ENCODE measurements at places on chromosomes 2 and 18.

DNA sequence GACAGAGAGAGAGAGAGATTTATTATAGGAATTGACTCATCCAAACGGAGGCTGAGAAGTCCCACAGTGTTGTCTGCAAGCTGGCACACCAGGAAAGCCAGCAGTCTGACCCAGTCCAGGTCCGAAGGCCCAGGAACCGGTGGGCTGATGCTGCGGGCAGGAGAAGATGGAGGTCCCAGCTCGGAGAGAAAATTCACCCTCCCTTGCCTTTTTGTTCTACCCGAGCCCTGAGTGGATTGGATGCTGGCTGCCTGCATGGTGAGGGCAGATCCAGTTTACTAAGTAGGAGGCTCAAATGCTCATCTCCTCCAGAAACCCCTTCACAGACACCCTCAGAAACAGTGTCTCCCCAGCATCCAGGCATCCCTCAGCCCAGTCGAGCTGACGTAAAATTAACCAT lies 22.2 kb upstream of the STK25 start:
- DNase-seq = no peak

DNA sequence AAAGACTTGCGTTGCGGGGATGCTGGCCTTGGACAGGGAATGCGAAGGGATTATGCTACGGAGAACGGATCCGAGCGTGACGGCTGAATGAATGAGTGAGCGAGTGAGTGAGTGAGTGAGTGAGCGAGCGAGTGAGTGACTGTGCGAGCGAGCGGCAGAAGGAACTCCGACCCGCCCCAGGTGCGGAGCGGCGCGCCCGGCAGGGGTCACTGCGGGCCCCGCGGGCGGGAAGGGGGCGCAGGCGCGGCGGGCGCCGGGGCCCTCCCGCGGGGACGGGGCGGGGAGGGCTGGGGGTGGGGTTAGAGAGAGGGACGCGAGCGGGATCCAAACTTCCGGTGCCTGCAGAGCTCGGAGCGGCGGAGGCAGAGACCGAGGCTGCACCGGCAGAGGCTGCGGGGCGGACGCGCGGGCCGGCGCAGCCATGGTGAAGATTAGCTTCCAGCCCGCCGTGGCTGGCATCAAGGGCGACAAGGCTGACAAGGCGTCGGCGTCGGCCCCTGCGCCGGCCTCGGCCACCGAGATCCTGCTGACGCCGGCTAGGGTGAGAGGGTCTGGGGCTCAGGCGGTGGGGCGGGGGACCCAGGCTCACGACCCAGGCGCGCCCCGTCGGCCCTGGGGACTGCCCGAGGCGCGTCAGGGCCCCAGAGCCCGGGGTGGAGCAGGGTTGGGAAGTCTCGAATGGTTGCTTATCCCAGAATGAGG lies at the start of gene ITM2C:
Gene ITM2C (plus strand): TSS at position 338 of the 702 bp plus-strand sequence. CDS start 84 bp downstream, at position 422.
- DNase-seq = peak; percentile 83

DNA sequence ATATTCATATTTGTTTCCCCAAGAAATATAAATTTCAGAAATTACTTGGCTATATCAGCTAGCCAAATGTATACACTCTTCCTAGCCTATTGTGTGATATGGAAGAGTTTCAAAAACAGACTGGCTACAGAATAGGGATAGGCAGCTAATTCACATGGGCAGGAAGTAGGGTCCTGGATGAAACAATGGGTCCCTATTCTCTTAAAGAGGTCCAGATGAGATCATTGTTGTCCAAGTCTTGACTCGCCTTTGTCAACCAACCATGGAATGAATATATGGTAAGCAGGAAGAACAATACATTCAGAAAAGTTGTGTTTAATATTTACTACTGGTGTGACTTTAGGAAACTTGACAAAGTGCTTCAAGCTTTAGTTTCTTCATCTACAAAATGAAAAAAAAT lies 319.9 kb downstream of the NBAS start:
- no peak for DNase-seq

DNA sequence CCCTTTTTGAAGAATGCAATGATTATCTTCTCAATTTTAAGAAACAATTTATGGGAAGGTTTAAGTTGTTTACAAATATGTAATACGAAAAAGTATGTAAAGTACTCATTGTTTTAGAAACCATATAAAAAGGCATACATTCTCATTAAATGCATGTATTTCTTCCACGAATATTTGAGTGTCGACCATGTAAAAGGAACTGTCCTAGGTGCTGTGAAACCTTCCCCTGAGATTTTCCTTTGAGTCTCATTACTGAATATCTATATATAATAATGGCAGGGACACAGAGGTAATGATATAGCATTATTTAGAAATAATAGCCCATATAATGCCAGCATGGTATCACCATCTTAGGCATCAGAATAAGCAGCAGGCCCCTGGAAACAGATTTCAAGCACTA lies 239.3 kb downstream of the ERBB4 start:
- DNase-seq = no peak

DNA sequence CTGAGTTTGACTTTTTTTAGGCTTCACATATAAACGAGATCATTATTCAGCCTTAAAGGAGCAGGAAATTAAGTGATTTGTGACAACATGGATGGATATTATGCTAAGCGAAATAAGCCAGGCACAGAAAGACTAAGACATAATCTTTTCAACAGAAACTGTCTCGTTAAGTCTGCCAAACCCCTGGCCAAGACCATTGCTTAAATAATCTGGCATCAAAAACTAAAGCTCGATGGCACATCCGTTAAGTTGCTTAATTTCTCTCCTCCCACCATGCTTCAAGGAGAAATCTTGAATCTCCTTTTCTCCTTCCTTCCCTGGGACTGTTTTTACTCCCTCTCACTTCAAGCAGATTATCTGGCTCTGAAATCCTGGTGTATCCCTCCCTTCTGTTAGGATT lies 140.3 kb downstream of the GALNT14 start:
- no peak for DNase-seq

GRCh38 chr2:217797165-217797564 lies 205.6 kb downstream of the TNS1 start:
- DNase-seq = no peak

GRCh38 chr2:112600634-112601033 lies 16.2 kb downstream of the CHCHD5 start:
- DNase-seq = no peak

DNA sequence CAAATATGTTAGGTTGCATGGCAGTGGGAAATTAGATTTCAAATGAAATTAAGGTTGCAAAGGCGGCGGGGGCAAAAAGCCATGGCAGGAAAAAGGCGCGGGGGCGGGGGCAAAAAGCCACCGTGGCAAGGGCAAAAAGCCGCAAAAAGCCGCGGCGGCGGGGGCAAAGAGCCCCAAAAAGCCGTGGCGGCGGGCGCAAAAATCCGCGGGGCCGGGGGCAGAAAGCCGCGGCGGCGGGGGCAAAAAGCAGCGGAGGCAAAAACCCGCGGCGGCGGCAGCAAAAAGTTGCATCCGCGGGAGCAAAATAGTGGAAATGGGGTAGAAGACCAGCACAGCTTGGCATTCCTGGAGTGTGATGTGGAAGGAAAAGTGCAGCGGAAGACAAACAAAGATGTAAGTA lies 417.1 kb downstream of the ANKRD30B start:
- DNase-seq = no peak

DNA sequence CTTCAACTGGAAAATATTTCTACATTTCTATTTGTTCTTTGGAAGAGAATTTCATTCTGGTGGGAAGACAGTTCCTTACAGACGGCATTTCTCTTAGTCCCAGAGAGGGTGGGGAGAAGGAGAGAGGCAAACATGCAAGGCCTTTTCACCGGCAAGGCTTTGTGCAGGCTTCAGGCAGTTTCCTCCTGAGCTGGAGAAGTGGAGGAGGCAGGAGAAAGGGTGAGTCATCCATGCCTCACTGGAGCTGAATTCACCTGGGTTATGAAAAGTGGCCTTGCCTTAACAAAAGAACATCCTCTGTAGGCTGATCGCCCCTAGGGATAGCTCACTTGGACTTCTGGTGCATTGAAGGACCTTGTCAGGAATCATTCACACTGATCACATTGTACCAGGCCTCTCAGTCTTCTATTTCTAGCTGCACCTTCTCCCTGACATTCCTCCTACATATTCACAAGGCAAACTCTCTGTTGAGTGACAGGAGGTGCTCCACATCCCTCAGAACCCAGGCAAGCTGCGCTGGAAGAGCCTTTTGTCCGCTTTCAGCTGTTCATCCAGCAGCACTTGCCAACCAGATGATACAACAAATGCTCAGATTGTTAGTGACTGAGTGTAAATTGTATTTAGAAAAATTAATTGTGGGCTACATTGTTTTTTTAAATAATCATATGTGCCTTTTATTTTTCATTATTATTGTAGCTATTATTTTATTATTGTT lies 796.1 kb downstream of the DCDC2C start:
- no peak for DNase-seq

DNA sequence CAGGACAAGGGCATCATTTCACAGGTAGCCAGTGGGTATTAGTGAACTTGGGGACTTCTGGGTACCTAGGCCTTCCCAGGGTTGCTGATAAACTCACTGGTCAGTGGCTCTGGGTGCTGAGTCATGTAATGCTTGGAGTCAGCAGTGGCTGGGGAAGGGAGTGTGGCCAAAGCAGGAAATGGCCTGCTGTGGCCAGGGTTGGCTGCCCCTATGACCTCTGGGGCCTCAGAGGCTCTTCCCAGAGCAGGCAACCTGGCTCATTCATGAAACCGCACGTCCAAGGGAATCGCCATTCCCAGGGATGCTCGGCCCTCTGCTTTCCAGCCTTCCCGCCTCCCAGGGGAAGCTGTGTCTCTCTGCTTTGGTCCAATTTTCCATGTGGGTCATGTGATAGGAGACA lies 294.9 kb downstream of the DYSF start:
- no peak for DNase-seq

GRCh38 chr18:45084206-45084605 lies 403.5 kb downstream of the SETBP1 start:
- no peak for DNase-seq

GRCh38 chr2:54855434-54855833 lies 132.0 kb downstream of the EML6 start:
- no peak for DNase-seq

GRCh38 chr2:134714228-134714627 lies 4.6 kb downstream of the TMEM163 start:
- no peak for DNase-seq

DNA sequence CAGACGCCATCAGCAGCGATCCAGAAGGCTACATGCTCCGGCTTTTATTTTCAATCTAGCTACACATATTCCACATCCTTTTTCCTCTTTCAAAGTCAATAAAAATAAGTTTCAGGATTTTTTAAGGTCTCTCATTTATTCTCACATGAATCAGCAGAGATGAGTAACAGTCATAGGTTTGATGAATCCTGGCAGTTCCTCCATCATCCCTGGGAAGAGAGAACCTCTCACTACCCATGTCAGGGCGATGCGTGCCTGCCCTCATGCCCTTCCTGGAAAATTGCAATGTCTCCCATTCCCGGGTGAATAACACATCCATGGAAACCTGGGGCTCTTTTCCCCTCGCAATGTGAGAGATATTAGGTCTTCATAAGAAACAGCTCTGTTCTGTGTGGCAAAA lies 301.1 kb upstream of the SMIM21 start:
- DNase-seq = no peak

- DNase-seq = no peak
These were observed 18.7 kb upstream of the PTPN4 start for GRCh38 chr2:119741001-119741400.

- no peak for DNase-seq
These were observed 167.8 kb downstream of the BCL11A start for GRCh38 chr2:60385648-60386047.

- no peak for DNase-seq
These were observed 572.7 kb downstream of the EPHA4 start for GRCh38 chr2:220999356-220999755.

- no peak for DNase-seq
These were observed 116.3 kb upstream of the HAAO start for GRCh38 chr2:42908518-42909200.

DNA sequence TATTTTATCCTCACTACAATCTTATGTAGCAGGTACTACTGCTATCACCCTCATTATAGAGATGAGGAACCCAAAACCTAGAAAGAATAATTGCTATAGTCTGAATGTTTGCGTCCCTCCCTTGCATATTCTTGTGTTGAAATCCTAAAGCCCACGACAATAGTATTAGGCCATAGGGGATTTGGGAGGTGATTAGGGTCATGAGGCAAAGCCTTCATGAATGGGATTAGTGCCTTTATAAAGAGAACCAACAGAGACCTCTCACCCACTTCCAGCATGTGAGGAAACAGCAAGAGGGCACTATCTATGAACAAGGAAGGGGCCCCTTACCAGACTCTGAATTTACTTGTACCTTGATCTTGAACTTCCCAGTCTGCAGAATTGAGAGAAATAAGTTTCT lies 500.3 kb upstream of the FAM98A start:
- DNase-seq = no peak

DNA sequence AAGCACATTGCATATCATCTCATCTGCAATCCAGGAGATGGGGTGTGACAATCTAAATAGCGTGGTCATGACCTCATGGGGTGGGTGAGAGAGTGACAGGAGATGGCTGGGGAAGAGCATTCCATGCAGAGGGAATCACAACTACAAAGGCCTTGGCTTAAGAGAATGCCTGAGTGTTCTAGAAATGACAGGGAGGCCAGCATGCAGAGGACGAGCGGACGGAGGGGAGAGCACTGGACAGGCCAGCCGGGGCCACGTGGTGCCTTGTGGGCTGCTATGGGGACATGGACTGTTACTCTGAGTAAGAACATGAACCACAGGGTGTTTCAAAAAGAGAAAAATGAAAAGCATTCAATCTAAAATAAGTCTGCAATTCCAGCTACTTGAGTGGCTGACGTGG lies 117.9 kb upstream of the ODC1 start:
- DNase-seq = no peak

DNA sequence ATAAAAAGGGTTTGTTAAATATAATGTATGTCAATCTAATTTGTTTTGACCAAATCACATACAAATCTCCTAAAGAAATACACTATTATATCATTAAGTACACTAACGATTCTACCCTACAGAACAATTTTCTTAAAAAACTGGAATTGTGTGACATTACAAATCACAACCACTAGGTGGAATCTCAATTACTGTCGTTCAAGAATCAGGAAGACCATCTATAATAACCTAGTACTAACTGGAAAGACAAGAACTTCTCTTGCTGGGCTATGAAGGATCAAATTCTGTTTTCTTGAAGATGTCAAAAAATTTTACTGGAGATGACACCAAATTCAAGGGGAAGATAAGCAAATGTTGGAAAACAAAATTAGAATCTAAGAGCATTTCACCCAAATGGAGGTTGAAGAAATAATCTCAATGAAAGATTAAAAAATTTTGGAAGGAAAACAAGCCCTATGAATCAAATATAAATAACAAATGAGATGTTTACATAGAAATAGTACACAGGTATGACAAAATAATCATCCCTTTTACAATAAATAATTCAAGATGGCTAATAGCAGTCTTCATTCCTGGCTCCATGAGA lies 110.9 kb downstream of the STK39 start:
- DNase-seq = no peak

GRCh38 chr2:70103531-70104061 lies 16.3 kb downstream of the PCBP1 start:
- no peak for DNase-seq

GRCh38 chr18:2508678-2509077 lies 62.6 kb downstream of the METTL4 start:
- DNase-seq = no peak

- no peak for DNase-seq
These were observed 574.3 kb upstream of the NXPH2 start for GRCh38 chr2:139354518-139354917.

GRCh38 chr2:218954541-218955300 lies 4.7 kb upstream of the CDK5R2 start:
- DNase-seq = no peak
